ENCODE measurements at places on chromosomes 2 and 18.

- DNase-seq, result no peak
These were observed 261.6 kb upstream of the ZNF804A start for GRCh38 chr2:184336688-184337087.

DNA sequence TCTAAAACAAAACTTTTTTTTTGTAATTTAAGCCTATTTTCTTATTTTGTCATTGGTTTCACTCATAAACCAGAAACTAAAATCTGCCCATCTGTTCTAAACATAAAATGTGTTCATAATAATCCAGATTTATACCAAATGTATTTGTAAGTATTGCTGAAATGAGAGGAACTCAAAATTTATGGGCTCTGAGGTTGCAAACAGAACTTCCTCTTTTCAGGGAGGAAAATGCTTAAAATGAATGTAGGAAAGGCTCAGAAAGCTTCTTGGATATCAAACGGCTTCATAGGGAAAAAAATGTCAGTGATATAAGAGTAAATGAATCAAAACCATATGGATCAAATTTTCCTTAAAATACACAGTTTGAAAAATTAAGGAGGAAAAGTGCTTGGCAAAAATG is 83.9 kb downstream of the PAX3 start:
- DNase-seq, result no peak

- no peak for DNase-seq
These were observed 30.5 kb upstream of the EHBP1 start for GRCh38 chr2:62675062-62675461.

- no peak for DNase-seq
These were observed 32.4 kb upstream of the ACYP2 start for GRCh38 chr2:54083021-54083420.

DNA sequence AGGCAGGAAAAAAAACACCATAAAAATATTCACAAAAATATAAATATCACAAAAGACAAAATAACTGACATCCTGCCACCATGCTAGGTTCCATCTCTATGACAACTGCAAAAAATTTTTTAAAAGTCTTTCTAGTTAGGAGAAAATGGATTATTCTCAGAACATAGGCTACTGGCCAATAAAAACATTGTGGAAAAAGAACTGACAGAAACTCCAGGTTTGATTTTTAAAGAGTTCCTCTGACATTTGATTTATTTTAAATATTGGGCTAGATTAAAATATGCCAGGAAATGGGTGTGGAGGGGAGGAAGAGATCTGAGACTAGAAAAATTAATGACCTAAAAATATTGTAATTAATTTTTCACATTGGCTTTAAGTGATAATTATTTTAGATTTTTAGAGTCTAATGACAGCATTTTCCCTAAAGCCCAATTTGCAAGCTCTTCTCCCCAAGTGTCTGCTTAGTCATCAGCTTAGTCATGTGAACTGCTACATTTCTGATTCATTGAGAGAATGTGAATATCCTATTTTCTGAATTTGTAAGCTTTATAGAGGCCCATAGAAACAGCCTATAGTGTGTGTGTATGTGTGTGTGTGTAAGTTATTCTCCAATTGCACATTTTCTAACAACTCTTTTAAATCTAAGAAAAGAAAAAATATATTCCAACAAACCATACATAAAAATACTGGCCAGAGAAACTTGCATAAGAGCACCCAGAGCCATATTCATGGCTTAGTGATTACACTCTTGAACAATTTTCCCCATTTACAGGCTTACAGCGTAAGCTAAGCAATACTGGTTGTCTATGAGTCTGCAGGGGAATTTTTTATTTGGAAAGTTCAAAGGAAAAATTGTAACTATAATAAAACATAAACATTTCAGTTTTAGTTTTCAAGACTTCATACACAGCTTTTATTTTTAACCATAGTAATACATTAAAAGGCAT is 48.4 kb downstream of the TMEFF2 start:
- no peak for DNase-seq

- DNase-seq, result no peak
These were observed 861.6 kb upstream of the CELF4 start for GRCh38 chr18:38427234-38427633.

- DNase-seq, result no peak
These were observed 59.2 kb upstream of the TRIB2 start for GRCh38 chr2:12657560-12657959.

DNA sequence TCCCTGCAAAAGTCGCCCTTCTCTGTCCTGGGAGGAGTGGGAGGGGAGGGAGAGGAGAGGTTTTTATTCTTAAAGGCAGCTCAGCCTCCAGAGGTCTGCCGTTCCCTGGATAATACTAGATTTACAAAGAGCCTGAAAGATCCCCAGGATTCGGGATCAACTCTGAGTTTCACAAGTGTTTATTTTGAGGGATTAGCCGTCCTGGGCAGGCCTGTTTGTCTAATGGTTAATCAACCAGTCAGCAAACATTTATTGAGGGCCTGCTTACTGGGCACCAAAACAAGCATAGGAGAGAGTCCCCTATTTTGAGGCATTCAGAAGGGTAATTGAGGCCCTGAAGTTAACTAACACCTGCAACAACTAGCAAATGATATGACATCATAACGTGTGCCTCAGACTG is 152.6 kb upstream of the SLC1A4 start:
- no peak for DNase-seq

DNA sequence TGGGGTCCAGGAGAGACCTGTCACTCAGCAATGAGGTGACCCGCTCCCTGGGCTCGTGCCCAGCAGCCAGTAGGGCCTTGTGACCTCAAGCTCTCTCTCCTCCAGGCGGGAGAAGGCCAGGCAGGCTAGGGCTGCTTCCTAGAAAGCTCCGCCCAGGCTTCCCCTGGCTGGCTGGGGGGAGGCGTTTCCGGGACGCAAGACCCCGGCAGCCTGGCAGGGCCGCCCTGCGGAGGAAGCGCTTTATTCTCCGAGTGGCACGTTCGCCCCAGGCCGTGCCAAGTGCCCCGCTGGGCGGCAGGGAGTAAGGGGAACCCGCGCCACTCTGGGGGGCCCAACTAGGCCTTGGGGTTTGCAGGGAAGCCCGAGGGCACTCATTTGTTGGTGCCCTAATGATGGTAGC is 21.2 kb upstream of the EPAS1 start:
- DNase-seq, result peak; percentile 37

GRCh38 chr2:17830053-17831034 is 14.1 kb downstream of the MSGN1 start:
- DNase-seq, result peak; percentile 71

DNA sequence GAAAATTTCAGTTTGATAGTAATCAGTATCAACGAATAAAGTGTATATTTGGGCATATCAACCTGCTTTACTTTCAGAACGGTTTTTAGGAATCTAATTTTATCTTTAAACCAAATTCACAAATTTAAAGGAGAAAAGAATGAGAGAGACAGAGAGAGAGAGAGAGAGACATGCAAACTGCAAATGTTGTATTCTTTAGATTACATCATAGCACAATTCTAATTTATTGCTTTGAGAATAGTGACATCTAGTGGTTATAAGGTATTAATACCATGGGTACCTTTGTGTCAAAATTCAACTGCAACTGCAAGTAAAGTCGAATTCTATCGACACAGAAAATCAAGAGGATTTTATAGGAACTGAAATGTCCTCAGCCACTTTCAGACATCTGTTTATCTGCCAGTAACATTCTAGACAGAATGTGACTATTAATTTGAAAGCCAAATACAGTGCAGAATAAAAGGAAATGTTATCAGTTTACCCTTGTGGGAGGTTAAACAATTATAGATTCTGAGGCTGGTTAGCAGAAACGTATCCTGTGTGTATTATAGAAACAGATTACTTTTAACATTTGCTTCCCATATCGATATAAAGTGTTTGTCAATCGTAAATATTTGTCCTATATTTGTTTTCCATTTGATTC is 529.8 kb upstream of the VRK2 start:
- DNase-seq, result no peak

GRCh38 chr2:157922336-157922735 is 46.2 kb upstream of the ACVR1 start:
- DNase-seq, result no peak

- no peak for DNase-seq
These were observed 4.3 kb downstream of the COL3A1 start for GRCh38 chr2:188978291-188979081.

Data from activated T-cell treated with anti-CD3 and anti-CD28 coated beads, Interleukin-2, amount 50 U/mL, for 48 hours (primary cell).